Naive thymus-derived CD8-positive, alpha-beta T cell (primary cell): ENCODE measurements at places on chromosomes 6 and 20.
A peak's percentile ranks its signal among the peaks of the same experiment; 100 is the strongest.

DNA sequence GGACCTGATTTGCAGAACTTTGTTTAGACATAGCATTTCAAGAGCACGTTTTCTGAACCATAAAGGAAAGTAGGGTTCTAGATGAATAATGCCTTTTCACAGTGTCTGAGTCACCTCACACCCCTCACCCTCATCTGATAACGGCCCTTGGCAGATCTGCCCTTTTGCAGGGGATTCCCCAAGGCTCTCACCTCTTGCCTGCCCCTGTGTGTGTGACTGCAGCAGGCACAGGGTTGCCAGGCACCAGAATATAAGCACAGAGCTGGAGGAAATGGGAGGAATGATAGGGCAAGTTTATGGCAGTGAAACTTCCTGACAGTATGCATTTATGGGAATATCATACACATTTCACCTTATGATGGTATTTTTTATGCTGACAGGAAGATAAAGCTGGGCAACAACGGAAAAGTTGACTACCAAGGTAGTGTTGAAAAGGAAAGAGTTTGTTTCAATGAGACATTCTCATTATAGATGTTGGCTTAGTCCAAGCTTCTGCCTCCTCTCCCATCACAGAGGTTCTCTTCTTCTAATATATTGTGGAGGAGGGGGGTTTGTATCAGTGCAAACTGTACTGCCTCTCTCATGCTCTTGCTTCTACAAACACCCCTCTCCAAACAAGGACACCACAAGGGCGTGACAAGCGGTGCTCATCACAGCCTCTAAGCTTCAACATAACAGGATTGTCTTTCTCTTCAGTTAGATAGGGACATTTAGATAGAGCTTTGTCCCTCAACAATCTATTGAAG, 101.5 kb upstream of the BACH2 start:
- peak; percentile 43 for DNase-seq

DNA sequence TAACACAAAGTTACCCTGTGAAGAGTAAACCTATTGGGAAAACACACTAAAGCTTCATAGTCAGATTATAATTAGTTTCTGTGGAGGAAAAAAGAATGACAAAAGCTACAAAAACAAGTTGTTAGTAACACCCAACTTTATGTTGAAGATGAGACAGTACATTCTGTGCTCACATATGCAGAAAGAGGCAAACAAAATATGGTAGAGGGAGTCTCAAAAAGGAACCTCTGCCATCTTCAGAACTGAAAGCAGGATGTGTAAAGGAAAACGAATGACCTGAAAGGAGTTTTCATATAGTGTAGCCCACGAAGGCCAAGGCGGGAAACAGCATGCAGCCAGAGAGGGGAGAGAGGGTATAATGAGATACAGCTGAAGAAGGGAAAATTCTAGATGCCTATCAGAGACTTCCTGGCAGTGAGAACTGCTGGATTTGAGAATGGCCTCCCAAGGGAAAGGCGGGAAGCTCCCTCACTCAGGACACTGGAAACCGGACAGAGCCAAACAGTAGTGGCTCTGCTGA, 84.1 kb upstream of the HEY2 start:
- DNase-seq, result no peak

DNA sequence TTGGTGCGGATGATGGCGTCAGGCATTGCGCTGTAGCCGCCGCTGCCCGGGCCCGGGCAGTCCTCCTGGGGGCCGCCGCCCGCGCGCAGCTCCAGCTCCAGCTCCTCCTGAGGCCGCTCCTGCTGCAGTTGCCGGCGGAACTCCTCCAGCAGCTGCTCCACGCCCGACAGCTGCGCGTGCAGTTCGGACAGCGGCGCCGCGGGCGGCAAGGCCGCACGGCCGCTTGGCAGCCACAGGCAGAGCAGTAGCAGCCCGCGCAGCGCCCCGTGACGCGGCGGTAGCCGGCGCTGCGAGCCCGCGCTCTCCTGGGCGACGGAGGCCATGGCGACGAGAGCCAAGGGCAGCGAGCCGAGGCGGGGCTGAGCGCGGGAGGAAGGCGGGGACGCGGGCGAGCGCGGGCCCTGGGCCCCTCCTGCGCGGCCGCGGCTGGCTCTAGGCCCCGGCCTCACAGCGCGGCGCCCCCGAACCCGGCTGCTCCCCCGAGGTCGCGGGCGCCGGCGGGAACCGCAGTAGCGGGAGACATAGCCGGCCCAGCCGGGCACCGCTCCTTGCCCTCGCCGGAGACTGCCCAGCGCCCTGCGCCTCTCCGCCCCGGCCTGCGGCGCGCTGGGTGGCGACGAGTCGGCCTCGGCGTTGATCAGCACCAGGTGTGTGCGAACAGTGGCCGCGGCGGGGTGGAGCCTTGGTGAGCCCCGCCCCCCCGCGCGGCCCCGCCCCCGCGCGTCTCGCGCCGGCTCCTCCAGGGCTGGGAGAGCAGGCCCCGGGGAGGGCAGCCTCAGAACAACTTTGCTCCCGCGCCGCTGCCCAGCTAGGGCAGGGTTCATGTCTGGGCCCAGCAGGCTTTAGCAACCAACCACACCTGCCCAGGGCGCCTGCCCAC, at the start of gene LRP11:
TSS of gene LRP11 (minus strand) at position 662 of the 880 bp plus-strand sequence. CDS start at position 323, 339 bp downstream.
- peak; percentile 85 for DNase-seq

DNA sequence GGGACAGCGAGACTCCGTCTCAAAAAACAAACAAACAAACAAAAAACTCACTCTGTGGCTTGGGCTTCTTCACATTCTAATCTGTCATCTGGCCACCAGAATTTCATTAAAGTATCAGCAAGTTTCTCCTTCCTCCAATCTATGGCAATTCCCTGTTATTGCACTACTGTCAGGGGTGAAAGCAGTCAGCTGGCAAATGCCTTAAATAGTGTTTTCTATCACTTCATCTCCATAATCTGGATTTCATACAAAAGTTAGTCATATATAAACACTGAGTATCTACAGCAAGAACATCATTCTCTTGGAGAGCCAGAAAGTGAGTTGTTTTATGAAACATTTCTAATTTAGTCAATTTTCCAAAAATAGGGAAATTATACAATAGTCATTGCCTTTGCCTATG, 56.1 kb downstream of the PHACTR3 start:
- no peak for DNase-seq

GRCh38 chr6:37535428-37535758, 35.7 kb upstream of the CCDC167 start:
- DNase-seq, result no peak

GRCh38 chr6:77341058-77341986, 122.0 kb downstream of the HTR1B start:
- DNase-seq, result no peak
